ENCODE measurements at places on chromosomes 1 and 21.
A peak's percentile ranks its signal among the peaks of the same experiment; 100 is the strongest.

DNA sequence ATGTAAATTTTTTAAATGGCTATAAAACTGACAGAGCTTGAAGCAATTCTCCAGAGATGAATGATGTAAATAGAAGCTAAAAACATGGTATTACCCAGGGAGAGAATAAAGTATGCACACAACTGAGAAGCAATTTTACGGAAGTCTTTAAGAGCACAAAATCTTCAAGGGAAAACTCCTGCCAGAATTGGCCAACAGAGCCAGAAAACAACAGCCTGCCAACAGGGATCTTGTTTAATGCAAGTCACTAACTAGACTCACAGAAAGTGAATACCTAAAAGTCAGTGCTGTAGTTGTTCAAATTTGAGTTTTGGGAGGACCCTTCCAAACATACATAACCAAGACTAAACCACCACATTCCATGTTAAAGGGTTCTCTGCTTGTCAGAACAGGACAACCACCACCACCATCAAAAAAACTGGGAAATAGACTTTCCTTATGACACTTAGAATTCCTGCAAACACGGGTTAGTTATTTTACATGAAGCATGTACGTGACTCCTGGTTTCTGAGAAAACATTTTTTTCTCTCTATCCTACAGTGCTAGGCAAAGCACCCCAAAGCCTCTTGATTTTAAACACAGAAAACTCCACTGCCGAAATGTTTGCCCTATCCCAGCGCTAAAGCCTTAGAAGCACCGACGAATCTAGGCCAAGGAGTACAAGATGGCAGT, 1.6 kb downstream of the EPS15 start:
- DNase-seq, result peak; percentile 73

- no peak for DNase-seq
Measured at GRCh38 chr1:37042506-37042905, 8.2 kb upstream of the GRIK3 start.

DNA sequence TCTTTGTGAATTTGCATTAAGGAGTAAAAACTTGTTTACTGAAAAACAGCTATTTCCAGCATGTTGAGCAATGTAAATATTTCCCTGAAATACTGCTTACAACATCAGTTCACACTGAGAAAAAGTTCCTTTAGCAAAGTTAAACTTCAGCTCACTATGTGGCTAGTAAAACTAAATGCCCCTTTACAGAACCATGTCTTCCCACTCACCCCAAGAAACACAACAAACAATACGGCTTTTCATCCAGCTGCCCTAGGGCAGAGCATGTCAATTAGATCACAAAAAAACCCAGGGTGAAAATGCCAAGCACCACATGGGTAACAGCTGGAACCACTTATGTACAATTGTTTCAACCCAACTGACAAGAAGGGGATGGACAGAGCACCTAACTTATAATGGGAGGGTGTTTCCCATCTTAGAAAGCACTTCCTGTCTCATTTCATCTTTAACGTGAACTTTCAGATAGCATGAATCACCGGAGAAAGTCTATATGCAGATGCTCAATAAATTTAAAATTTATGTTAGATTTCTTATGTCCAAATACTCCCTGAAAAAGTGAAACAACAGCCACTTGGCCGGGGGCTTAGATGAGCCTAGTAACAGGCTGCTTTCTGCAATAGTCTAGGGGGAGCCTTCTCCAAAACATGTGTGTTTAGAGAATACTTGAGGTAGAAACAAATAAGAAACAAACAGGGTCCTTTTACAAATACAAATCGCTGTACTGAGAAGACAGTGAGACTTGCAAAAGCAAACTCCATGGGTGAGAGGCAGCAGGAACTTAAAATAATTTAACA, 6.6 kb downstream of the NID1 start:
- no peak for DNase-seq

- no peak for DNase-seq
Measured at GRCh38 chr1:151852733-151853132, 779 bp downstream of the THEM5 start.

GRCh38 chr1:109240158-109241152, 8.9 kb upstream of the CELSR2 start:
- DNase-seq, result peak; percentile 32

DNA sequence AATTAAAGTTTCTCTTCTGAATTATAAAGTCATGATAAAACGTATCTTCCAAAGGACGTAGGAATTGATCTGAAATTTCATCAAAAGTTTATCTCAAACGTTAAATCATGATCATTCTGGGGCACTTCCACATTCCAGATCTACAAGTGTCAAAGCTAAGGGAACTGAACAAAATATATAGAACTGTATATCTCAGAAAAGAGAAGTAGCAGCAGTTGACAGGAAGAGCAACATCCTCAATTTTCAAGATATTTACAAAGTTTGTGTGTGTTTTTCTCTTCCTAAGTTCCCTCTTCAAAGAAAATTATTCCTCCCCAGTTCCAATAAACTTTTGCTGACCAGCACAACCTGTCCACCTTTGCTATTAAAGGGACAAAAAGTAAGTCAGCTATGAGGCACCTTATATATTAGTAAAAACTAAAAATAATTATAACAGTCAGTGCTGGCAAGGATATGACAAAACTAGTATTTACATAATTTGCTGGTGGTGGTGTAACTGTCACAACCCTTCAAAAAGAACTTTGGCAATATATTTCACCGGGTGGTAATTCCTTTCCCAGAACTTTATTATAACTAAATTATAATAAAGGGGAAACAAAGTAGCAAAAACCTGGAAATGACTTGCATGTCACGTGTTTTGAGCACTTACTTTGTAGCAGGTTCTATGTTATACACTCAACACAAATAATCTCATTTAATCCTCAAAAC, 38.5 kb upstream of the EYA3 start:
- DNase-seq, result peak; percentile 67

GRCh38 chr1:71862756-71863155, 419.6 kb downstream of the NEGR1 start:
- no peak for DNase-seq

DNA sequence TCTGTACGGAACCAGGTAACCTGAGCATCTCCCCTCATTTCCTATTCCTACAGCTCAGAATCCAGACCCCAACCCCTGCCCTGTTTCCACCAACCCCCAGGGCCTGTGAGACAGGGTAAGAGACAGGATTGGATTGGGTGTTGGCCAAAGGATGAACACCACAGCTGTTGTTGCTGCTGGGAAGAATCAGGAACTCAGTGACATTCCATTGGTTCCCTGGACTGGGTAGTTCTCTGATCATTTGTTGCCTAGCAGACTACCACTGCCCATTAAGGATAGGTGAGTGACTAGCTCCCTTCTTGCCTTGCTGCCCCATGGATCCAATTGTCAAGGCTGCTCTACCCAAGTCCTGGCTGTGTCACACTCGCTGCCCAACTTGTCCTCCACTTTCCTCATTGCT, 10.0 kb downstream of the NCSTN start:
- no peak for DNase-seq

DNA sequence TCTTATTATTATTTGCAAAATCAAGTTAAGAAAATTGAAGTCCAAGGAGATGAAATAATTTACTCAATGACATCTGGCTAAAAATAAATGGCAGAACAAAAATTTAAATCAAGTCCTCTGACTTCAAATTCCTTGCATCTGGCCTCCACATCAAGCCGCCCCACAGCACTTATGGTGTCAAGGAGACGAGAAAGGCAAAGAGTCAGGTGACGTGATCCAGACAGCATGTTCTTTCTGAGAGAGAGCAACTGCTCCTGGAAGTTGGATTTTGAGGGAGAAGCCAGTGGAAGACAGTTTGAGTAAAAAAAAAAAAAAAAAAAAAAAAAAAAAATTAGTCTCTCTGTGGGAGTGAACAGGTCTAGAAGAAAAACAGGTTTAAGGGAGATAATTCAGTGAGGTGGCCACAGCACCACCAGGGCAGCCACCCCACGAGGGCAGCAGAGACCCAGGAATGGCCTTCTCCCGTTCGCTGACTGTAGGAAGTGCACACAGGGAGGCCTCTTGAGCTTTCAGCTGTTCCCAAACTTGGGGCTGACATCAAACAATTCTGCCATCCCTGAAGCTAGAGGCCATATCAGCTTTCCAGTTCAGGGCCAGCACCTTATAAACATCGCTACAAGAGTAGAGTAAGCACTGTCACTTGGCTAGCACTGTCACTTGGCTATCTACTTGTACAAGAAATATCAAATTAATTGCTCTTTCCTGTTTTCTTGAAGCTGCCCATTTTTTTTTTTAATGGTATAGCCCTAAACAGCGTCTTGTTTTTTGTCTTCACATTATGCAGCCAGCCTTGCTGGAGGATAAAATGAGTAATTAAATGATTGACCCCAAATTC, 7.8 kb downstream of the C1orf162 start:
- peak; percentile 88 for DNase-seq

GRCh38 chr1:159945483-159946241, at the start of gene IGSF9:
Gene IGSF9, minus strand, starts transcription at chr1:159945613. Its CDS starts 2,159 bp downstream, at chr1:159943454.
- peak; percentile 49 for DNase-seq

Measured in OCI-M1 (cell line).